Right atrium auricular region (tissue), 2 donors: ENCODE measurements at places on chromosomes 1 and 21. TPM values are rescaled to one million over a fixed set of nuclear protein-coding genes. Genes with fewer than 3 reads are reported as not detected.

DNA sequence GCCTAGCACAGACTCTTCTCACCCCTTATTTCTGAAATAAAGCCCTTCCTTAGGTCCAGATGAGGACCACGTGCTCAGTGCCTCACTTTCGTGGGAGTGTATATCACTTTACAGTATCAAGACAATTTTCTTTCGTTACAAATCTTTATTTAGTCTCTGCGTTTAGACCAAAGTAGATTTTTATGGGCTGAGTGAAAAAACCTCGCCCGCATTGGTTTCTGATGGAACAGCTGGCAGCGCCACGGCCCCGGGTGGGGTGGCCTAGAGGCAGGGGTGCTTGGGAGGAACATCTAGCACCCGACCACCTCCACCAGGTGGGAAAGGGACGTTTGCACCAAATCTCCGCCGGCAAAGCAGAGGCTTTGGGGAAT, 7.6 kb downstream of the SIM2 start:
- H3K4me1 ChIP-seq = no peaks in the 10 kb centered on the region
- no peak overlapping the region for H3K4me3 ChIP-seq
- no peak overlapping the region for H3K27ac ChIP-seq
- no peaks in the 10 kb centered on the region for H3K36me3 ChIP-seq
- peaks cover 93% of the 10 kb centered on the region for H3K27me3 ChIP-seq

- no peaks in the 10 kb centered on the region for H3K27me3 ChIP-seq
- H3K4me1 ChIP-seq = peaks cover 32% of the 10 kb centered on the region
- DNase-seq = no peak
- H3K36me3 ChIP-seq = no peaks in the 10 kb centered on the region
- H3K4me3 ChIP-seq = no peak overlapping the region
Measured at GRCh38 chr1:226825037-226825745, 45.2 kb upstream of the PSEN2 start.

GRCh38 chr1:89594096-89594740, 38.7 kb upstream of the LRRC8C start:
- no peaks in the 10 kb centered on the region for H3K27me3 ChIP-seq
- no peaks in the 10 kb centered on the region for H3K4me1 ChIP-seq
- H3K4me3 ChIP-seq = no peak overlapping the region
- H3K27ac ChIP-seq = no peak overlapping the region
- peaks cover 5% of the 10 kb centered on the region for H3K36me3 ChIP-seq

- DNase-seq = no peak
- H3K27me3 ChIP-seq = no peaks in the 10 kb centered on the region
- H3K27ac ChIP-seq = no peak overlapping the region
- H3K4me1 ChIP-seq = no peaks in the 10 kb centered on the region
Measured at GRCh38 chr1:170770254-170770653, 106.3 kb downstream of the PRRX1 start.

DISP3 gene
- not detected for total RNA-seq
